CD8-positive, alpha-beta memory T cell (primary cell): ENCODE measurements at places on chromosomes 6 and 20. TPM values are rescaled to one million over a fixed set of nuclear protein-coding genes. Genes with fewer than 3 reads are reported as not detected.

SLC35D3 gene
- total RNA-seq: not detected

TRIM40 gene
- total RNA-seq: not detected

DNA sequence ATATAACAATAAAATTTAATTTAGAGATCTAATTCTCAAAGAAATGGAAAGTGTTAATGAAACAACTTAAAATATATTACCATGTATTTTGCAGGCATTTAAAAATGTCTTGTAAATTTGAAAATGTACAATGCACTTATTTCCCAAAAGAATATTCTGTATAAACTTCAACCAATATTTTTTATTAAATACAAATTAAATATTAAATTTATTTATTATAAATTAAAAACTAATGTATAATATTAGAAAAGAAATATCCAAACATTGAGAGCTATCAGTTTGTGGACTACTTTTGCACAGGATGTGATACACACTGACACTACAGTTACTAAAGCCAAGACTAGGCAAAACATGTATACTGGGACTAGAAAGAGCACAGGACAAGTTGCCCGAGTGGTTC, 707.0 kb upstream of the NRSN1 start:
- no peaks in the 10 kb centered on the region for H3K27me3 ChIP-seq
- H3K36me3 ChIP-seq: no peaks in the 10 kb centered on the region
- H3K4me1 ChIP-seq: no peaks in the 10 kb centered on the region
- no peak overlapping the region for H3K27ac ChIP-seq
- H3K4me3 ChIP-seq: no peak overlapping the region

PDRG1 gene
- total RNA-seq: 23.9 TPM

DNA sequence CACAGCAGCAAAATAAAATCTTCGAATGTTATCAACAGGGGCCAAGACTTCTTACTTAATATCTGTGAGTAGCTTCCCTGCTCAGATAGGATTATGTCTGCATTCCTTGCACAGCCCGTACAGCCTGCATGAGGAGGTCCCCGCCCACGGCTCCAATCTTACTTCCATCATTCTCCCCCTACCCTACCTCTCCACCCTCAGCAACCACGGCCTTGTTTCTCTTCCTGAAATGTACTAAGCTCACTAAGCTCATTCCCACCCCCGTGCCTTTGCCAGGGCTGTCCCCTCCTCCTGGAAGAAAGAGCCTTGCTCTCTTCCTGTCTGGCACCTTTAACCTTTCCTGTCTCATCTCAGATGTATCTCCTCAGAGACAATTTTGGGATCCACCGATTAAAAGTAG, 120.4 kb downstream of the BCAS1 start:
- H3K4me3 ChIP-seq: no peak overlapping the region
- DNase-seq: no peak
- no peak overlapping the region for H3K27ac ChIP-seq
- H3K27me3 ChIP-seq: no peaks in the 10 kb centered on the region

GRCh38 chr20:50366270-50367103, 143.7 kb upstream of the PTPN1 start:
- no peak overlapping the region for H3K4me3 ChIP-seq
- no peaks in the 10 kb centered on the region for H3K36me3 ChIP-seq
- no peaks in the 10 kb centered on the region for H3K4me1 ChIP-seq
- no peak for DNase-seq

DNA sequence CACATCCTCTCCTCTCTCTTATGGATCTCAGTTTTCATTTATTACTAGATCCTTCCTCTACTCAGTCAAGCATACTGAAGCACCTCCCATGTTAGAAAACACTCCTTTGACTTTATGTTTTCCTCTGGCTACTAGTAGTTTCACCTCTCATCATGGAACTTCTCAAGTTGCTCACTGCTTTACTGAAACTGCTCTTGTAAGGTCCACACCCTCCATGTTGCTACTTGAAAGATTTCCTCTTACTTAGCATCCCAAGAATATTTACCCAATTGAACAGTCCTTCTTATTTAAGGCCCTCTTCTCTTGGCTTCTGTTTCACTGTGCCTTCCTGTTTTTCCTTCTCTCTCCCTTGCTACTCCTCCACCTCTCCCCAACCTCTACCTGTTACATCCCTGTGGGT, 230.3 kb downstream of the TBC1D7 start:
- H3K4me3 ChIP-seq: no peak overlapping the region
- no peaks in the 10 kb centered on the region for H3K27me3 ChIP-seq
- no peaks in the 10 kb centered on the region for H3K36me3 ChIP-seq

MYH7B gene
- total RNA-seq: 0.48 TPM

DNA sequence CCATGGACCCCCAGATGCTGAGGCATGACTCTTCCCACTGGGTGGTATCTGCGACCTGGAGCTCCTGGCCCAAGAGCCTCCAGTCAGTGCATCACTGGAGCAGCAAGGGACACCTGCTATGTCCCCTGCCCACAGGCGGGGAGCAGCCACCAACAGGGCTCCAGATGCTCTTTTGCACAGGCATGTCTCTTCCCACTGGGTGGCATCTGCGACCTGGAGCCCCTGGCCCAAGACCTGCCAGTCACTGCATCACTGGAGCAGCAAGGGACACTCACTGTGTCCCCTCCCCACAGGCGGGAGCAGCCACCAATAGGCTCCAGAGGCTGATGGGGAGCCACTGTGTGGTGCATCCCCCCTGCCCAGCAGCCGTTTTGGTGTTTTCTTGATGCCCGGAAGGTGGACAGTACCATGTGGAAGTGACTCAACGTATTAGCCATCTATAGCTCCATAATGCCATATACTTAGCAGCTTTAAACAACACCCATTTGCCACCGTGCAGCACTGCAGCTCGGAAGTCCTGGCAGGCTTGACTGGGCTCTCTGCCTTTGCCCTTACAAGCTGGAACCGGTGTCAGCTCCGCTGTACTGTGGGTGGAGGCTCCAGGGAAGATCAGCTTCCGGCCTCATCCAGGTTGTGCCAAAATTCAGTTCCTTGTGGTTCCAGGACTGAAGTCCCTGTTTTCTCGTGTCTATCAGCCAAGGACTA, 124.9 kb upstream of the CST7 start:
- no peaks in the 10 kb centered on the region for H3K36me3 ChIP-seq
- H3K27me3 ChIP-seq: no peaks in the 10 kb centered on the region
- no peak for DNase-seq

EYA4 gene
- not detected for total RNA-seq

SLC22A16 gene
- not detected for total RNA-seq

DNA sequence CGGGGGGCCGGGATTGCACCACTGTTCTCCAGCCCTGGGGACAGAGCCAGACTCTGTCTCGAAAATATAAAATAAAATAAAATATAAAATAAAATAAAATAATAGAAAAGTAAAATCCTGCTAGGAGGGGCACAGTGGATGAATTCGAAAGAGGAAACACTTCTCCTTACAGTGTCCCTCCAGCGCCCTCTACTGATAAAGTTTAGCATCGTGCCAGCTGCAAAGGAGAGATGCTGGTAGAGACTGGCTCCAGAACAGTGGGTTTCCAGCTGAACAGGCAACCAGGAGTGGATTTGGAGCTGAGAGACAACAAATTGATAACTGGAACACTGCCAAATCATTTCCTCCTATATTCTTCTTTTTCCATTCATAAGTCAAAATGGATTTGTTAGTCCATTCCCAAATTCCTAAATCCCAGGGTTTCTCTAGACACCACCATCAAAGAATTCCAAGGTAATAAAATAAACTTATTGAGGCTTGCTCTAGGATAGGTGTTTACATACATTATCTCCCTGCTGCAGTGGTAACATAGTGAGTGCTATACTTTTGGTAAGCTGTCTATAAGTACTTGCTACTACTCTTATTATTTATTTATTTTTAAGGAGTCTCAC, 31.7 kb upstream of the TBPL1 start:
- no peaks in the 10 kb centered on the region for H3K4me1 ChIP-seq
- H3K4me3 ChIP-seq: no peak overlapping the region
- no peak overlapping the region for H3K27ac ChIP-seq

DNA sequence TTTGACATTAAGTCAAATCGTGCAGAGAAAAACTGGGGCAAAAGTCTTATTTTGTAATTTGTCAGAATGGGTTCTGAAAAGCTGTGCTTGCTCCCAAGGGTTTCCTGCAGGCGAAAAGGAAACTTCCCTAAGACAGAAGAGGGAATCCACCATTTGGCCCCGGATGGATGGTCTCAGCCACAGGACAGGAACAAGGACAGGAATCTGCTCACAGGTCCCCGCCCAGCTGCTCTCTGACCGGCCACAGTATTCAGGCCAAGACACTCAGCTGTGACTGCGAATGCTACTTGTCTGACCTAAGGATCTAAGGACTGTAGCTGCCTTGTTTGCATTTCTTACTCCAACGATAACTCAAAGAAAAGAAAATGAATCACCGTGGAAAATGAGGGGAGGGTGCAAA, 197.0 kb downstream of the BMP7 start:
- no peaks in the 10 kb centered on the region for H3K36me3 ChIP-seq
- DNase-seq: no peak
- H3K4me1 ChIP-seq: no peaks in the 10 kb centered on the region
- no peak overlapping the region for H3K27ac ChIP-seq
- no peak overlapping the region for H3K4me3 ChIP-seq

MLN gene
- total RNA-seq: not detected

TCF21 gene
- not detected for total RNA-seq

RHAG gene
- not detected for total RNA-seq
